ENCODE measurements at places on chromosomes 1 and 21.

- peak; percentile 31 for DNase-seq
Observed at GRCh38 chr1:44035726-44036408, 4.6 kb upstream of the SLC6A9 start.

DNA sequence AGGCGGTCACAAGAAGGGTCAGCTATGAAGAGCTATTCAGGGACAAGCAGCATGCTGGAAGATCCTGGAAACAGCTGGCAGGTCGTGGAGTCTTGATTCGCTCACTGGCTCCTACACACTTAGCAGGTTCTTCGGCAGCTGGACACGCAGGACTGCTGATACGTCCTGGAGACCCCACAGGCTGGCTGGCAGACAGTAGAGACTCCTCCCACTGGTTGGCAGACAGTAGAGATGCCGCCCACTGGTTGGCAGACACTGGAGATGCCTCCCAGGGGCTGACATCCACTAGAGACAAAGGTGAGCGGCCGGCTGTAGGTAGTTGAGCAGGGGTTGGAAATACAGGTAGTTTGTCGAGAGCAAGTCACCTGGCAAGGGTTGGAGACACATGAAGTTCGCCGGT is 466 bp downstream of the KRTAP11-1 start:
- no peak for DNase-seq

GRCh38 chr21:37073417-37074196 is 553 bp downstream of the TTC3 start:
- peak; percentile 46 for DNase-seq

GRCh38 chr1:80827666-80828065 is 973.1 kb upstream of the ADGRL2 start:
- DNase-seq: no peak

- DNase-seq: no peak
Observed at GRCh38 chr1:11156441-11156840, 32.7 kb upstream of the ANGPTL7 start.

- no peak for DNase-seq
Observed at GRCh38 chr1:10736634-10737586, 59.5 kb downstream of the CASZ1 start.

- DNase-seq: peak; percentile 69
Observed at GRCh38 chr1:236507022-236507700, 16.6 kb upstream of the LGALS8 start.

GRCh38 chr1:168488138-168488537 is 55.7 kb downstream of the XCL2 start:
- DNase-seq: peak; percentile 52

- DNase-seq: no peak
Observed at GRCh38 chr1:56836359-56836758, 17.2 kb upstream of the FYB2 start.

- no peak for DNase-seq
Observed at GRCh38 chr1:99705385-99705784, 59.5 kb downstream of the PALMD start.

- DNase-seq: no peak
Observed at GRCh38 chr1:44717156-44717555, 13.8 kb downstream of the RNU5D-1 start.

GRCh38 chr1:227788271-227789083 is 27.0 kb upstream of the PRSS38 start:
- DNase-seq: no peak

DNA sequence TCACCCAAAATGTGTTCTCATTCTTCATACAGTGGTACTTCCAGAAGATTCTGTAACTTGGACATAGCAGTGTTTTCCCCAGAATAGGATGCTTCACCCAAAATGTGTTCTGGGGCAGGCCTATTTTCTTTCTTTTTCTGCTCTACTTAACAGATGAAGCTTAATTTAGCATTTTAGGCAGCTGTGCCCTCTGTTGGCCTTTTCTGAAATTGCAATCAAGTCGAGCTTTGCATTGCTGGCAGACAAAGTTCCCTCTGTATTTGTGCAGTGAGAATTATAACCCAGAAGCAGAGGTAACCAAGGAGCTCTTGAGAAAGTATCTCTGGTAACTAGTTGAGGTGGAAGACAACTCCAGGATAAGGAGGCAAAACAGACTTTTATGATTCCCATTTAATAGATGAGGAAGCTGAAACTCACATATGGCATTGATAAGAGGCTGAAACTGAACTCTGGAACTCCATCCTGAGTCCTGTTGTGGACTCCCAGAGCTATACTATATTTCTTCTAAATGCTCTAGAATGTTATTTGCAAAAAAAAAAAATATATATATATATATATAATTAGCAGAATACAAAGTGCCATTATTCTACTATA is 50.3 kb upstream of the L1TD1 start:
- DNase-seq: peak; percentile 54

- no peak for DNase-seq
Observed at GRCh38 chr1:41621791-41622190, 137.3 kb upstream of the EDN2 start.

DNA sequence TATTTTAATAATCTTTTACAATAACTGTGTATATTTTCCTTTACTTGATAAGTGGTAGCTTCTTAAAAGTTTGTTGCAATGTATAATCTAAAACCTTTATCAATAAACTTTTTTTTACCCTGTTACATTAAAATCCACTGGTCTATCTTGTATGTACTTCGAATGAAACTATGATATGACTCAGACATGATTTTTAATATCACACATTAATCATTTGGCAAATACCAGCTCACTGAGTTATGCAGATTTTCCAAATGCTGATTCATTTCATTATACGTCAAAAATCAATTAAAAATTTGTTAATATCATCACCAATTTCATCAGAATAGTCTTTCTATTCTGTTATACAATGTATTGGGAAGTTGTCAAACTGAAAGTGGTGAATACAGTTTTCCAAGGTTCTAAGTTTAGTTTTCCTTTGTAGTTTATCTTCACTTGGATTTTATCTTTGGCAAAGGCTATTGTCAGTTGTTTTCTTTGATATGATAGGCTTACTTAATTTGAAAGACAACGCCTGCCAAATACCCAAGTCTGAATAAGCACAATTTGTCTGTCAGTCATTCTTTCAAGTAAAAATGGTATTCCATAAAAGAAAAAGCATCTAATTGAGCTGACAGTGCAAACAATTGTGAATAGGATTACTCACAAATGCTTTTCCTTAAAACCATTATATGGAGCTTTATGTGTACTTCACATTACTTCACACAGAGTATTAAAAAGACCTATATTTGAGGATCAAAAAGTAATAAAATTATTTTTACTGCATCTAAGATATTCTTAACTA is 127.0 kb downstream of the NME7 start:
- DNase-seq: peak; percentile 15

DNA sequence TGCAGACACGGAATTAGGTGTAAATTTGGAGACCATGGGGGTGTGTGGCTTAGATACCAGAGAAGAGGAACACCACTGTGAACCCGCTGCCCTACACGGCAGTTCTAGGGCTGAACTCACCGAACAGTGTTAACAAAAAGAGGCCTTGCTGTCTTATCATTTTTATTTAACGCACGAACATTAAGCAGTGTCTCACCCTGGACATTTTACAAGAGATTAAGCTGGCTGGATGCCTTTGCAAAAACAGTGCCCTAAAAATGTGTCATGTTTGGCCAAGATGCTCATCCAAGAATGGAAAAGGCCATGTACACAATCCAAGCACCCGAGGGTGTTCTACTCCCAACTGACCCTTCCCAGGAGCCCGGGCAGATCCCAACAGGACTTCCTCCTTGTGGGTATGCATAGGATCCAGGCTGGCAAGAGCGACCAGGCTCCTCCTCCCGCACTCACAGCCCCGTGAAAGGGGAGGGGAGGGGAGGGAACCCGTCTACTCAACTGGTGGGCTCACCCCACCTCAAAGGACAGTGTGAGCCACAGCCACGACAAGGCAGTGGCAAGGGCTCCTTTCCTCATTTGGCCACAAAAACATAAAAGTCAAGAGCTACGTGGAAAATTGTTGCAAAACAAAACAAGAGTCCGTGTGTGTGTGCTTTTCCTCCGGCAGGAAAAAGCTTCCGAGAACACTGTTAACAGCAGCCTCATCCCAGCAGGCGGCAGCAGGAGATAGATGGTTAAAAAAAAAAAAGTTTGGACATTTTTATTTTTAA is 20.3 kb downstream of the C2CD2 start:
- DNase-seq: peak; percentile 23

- DNase-seq: no peak
Observed at GRCh38 chr21:44498280-44499210, 41.5 kb downstream of the KRTAP10-1 start.

DNA sequence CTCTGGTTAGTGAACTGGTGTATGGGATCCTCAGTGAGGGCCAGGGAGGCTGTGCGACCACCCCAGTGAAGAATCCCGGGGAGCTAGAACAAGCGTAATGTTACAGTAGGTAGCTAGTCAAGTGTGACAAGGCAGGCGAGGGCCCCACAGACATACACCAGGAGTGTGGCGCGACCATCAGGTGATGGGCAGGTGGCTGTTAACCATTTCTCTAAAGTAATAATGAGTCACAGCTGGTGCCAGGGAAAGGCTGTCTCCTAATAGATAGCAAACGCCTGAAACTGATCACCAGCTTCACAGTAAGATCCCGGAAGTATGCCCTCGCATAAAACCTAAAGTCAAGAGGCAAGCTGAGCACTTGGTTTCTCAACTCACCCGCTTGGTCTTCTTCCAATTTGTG is 40.5 kb upstream of the TARBP1 start:
- DNase-seq: no peak

GRCh38 chr1:225889743-225890142 is 797 bp upstream of the LEFTY1 start:
- DNase-seq: no peak

DNA sequence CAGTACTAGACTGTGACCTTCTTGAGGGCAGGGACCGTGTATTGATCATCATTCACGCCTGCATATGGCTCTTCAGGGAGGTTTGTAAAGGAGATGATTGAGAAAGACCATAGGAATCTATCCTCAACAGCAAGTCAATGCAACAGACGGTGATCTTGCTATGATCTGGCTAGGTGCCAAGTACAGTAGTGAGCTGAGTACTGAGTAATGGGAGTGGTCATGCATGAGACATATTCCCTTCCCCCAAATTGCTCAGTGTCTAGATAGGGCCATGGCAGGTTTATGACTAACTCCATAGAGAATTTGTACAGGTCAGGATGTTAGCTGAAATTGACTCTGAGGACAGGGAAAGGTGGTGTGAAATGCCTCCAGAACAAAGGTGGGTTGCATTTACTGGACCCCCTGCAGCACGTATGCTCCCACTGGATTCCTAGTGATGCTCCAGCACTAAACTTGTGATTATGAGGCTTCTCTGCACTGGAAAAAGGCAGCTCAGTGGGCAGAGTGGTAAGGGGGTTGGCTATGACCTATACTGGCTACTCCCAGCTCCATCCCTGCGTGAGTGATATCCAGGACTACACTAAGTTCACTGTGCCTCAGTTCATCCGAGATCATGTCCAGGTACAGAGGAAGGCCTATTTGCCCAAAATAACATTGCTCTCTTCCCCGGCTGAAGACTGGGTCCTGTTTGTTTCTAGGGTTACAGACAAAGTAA is 37.2 kb downstream of the KCNJ6 start:
- peak; percentile 68 for DNase-seq

GRCh38 chr1:223231581-223231980 is 88.5 kb upstream of the TLR5 start:
- no peak for DNase-seq

DNA sequence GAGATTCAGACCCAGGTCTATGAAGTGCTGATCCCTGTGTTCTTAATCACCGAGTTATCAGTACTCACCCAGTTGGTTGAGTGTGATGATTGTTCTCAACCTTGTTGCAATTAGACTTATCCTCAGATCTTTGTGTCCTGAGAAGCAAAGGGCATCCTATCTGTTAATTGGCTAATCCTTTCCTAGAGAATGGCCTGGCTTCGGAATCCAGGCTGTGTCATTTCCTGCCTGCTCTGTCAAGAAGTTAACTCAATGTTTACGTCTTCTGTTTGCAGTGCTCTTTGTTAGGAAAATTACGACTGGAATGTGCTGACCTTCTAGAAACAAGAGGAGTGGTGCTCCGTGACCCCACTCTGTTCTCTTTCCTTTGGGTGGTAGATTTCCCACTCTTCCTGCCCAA is 14.7 kb downstream of the GAS5 start:
- peak; percentile 89 for DNase-seq

DNA sequence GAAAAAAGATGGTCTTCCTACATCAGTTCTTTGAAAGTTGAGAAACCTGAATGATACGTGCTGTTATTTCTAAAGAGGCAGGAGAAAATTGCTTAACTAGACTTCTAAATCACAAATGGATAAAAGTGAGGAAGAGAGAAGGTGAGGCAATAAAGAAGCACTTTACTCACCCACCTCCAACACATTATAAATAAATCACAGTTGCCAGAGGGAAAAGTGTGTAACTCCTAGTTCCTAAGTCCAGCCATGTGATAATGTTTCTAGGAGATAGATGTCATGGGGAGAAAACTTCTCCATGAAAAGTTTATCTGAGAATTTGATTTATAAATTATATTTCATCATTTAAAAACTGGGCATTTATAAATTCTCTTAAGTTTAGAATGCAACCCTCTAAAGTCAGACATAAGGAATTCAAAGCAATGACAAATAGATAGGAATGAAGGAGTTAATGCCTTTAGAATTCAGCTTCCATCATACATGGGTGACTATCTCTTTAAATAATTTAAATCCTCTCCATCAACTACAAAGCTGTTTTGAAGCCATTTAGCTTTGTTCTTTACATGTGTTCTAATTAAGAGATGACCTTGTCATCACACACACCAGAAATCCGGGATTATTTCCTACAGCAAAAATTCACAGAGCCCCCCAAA is 60.0 kb downstream of the NRIP1 start:
- DNase-seq: peak; percentile 69

- no peak for DNase-seq
Observed at GRCh38 chr1:86957221-86957620, 42.8 kb downstream of the HS2ST1 start.

GRCh38 chr1:79614762-79615161 is 608.2 kb upstream of the ADGRL4 start:
- peak; percentile 22 for DNase-seq

- peak; percentile 11 for DNase-seq
Observed at GRCh38 chr1:58710190-58711085, 10.6 kb upstream of the MYSM1 start.

GRCh38 chr1:200378096-200378495 is 31.7 kb downstream of the ZNF281 start:
- DNase-seq: no peak

DNA sequence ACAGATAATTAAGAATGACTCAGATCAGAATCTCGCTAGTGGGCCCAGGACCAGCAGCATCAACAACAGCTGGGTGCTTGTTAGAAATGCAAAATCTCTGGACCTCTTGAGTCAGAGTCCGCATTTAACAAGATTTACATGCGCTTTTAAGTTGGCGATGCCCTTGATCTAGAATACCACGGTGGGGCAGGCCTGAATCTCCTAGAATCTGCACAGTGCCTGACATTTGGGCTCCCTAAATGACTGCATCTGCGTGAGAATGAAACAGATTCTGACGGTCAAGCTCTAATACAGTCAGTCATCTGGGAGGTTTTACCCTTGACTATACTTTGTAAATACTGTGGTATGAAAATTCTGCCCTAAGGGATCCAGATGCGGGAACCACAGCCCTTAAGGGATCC is 17.2 kb upstream of the RAB29 start:
- peak; percentile 61 for DNase-seq

DNA sequence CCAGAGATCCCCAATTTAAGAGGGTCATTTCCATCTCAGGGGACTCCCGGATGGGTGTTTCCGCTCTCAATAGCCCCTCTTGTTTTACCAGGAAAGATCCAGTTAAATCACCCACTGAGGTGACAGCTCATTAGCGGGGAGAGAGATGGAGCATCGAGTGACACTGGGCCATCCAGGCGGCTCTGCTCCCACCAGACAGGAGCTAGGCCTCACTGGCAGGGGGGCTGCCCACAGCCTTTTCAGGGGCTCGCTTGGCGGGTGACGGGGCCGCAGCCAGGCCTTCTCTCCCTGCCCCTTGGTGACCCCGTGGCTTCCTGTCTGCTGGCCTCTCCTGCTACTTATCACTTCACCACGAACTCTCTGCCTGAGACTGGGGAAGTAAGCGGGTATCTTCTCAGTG is 26.7 kb upstream of the SPSB1 start:
- no peak for DNase-seq

All from EH (cell line).